ENCODE measurements at places on chromosomes 7 and 10.
A peak's percentile ranks its signal among the peaks of the same experiment; 100 is the strongest.

DNA sequence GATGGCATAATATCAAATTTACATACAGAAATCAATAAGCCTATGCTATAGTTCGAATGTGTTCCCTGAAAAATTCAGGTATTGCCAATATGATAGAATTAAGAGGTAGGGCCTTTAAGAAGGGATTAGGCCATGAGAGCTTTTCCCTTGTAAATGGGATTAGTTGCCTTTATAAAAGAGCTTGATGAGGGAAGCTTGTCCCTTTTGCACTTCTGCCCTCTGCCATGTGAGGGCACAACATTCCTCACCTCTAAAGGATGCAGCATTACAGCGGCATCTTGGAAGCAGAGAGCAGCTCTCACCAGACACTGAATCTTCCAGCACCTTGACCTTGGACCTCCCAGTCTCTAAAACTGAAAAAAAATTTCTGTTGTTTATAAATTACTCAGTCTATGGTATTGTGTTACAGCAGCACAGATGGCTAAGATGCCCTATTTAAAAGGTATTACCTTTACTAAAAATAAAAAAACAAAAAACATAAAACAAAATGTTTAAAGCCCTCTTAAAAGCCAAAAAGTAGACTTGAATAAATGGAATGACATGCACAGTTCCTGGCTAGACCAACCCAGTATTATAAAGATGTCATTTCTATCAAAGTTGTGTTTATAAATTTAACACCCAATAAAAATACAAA is 909.6 kb downstream of the REEP3 start:
- no peaks in the 10 kb centered on the region for H3K4me1 ChIP-seq
- no peaks in the 10 kb centered on the region for H3K27me3 ChIP-seq

GRCh38 chr7:38296059-38296857 is 22.8 kb upstream of the TARP start:
- no peak for DNase-seq
- H3K36me3 ChIP-seq: no peaks in the 10 kb centered on the region

- H3K36me3 ChIP-seq: no peaks in the 10 kb centered on the region
- H3K4me3 ChIP-seq: no peak overlapping the region
- no peak for DNase-seq
- H3K27me3 ChIP-seq: no peaks in the 10 kb centered on the region
These were observed 148.5 kb downstream of the WDR37 start for GRCh38 chr10:1204434-1205326.

DNA sequence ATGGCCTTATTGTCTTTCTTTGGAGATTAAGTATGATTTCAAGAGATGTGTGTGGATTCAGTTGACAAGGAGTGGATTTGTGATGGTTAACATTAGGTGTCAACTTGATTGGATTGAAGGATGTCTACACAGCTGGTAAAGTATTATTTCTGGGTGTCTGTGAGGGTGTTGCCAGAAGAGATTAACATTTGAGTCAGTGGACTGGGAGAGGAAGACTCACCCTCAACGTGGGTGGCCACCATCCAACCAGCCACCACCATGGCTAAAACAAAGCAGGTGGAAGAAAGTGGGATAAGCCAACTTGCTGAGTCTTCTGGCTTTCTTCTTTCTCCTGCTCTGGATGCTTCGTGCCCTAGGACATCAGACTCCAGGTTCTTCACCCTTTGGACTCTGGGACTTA is 76.1 kb downstream of the GPR37 start:
- H3K36me3 ChIP-seq: no peaks in the 10 kb centered on the region
- H3K4me3 ChIP-seq: no peak overlapping the region
- H3K4me1 ChIP-seq: no peaks in the 10 kb centered on the region
- no peak for DNase-seq
- H3K27me3 ChIP-seq: no peaks in the 10 kb centered on the region

- H3K27me3 ChIP-seq: no peaks in the 10 kb centered on the region
- no peaks in the 10 kb centered on the region for H3K4me1 ChIP-seq
- no peak overlapping the region for H3K27ac ChIP-seq
- no peaks in the 10 kb centered on the region for H3K36me3 ChIP-seq
- no peak for DNase-seq
These were observed 49.9 kb downstream of the DNAJC1 start for GRCh38 chr10:21953585-21954057.

- H3K4me3 ChIP-seq: no peak overlapping the region
- no peak for DNase-seq
- no peaks in the 10 kb centered on the region for H3K4me1 ChIP-seq
- no peaks in the 10 kb centered on the region for H3K27me3 ChIP-seq
- H3K36me3 ChIP-seq: no peaks in the 10 kb centered on the region
These were observed 10.3 kb upstream of the AGR3 start for GRCh38 chr7:16891874-16892643.

DNA sequence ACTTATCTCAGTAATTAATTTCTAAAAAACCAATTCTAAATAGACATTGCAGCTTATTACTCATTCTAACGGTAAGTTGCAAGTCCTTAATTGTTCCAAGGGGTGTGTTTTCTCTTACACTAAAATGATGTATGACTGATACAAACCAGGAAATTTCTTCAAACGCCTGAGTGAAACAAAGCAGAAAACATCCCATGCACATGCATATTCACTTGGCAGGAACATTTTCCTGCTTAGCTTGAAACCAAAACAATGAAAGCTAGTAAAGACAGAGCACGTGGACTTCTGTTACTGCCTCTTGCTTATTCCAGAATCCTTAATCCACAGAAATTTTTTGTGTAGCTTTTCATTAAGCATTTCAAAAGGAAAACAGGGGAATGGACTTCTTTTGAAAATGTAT is 187.7 kb downstream of the MTERF1 start:
- H3K4me1 ChIP-seq: peaks cover 5% of the 10 kb centered on the region
- no peaks in the 10 kb centered on the region for H3K36me3 ChIP-seq
- no peak for DNase-seq
- H3K27ac ChIP-seq: no peak overlapping the region

DNA sequence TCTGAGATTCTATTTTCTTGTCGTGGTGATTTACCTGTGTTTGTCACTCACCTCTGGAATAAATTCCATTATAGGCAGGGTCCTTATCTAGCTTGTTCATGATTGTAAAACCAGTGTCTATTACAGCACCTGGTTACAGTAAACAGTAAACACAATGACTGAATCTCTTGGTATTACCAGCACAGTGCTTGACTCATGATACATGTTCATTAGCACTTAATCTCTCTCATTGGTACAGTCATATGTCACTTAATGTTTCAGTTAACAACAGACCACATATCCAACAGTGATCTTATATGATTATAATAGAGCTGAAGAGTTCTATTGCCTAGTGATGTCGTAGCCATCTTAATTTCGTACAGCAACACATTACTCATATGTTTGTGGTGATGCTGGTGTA is 1.6 kb upstream of the TASOR2 start:
- no peak for DNase-seq
- H3K4me1 ChIP-seq: peaks cover 26% of the 10 kb centered on the region
- no peak overlapping the region for H3K4me3 ChIP-seq
- no peaks in the 10 kb centered on the region for H3K36me3 ChIP-seq
- H3K27me3 ChIP-seq: peaks cover 3% of the 10 kb centered on the region

DNA sequence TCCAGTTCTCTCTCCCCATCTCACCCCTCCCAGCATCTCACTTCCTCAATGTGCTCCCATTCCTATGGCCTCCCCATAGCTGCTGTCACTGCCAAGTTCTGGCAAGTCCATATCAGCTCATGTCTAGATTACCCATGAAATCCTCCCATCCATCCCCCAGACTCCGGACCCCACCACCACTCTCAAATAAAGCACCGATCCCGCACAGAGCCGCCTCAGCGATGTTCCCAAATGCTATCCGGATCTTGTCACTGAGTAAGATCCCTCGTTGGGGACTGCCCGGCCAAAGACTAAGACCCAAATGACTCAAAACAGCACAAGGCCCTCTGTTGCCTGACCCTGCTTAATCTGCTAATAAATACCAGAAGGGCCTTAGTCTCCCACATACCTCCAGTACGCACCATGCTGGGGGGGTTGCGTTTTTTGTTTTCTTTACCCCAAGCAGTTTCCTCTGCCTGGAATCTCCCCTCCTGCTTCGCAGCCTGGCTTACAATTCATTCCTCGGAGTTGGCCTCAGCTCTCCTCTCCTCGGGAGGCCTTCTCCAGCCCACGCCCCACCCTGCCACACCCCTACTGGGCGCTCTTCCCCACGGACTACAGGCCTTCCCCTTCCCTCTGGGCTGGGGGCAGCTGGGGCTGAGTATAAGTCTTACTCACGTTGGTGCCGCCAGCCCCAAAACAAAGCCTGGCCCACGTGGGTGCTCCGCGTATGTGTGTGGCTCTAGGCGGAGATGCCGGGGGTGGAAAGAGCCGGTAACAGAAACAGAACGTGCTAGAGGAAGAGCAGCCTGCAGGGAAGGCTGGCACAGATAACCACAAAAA is 1.8 kb upstream of the DUSP5 start:
- no peak overlapping the region for H3K27ac ChIP-seq
- peaks cover 25% of the 10 kb centered on the region for H3K4me1 ChIP-seq
- peak overlapping the region; percentile 89 for H3K4me3 ChIP-seq
- H3K36me3 ChIP-seq: no peaks in the 10 kb centered on the region

GRCh38 chr10:119831656-119832055 is 41.0 kb downstream of the MCMBP start:
- no peaks in the 10 kb centered on the region for H3K27me3 ChIP-seq
- H3K4me3 ChIP-seq: no peak overlapping the region
- H3K36me3 ChIP-seq: peaks cover 66% of the 10 kb centered on the region
- DNase-seq: no peak

- H3K4me1 ChIP-seq: no peaks in the 10 kb centered on the region
- DNase-seq: no peak
- H3K27me3 ChIP-seq: no peaks in the 10 kb centered on the region
- H3K36me3 ChIP-seq: peaks cover 61% of the 10 kb centered on the region
- no peak overlapping the region for H3K27ac ChIP-seq
- no peak overlapping the region for H3K4me3 ChIP-seq
These were observed 71.6 kb upstream of the GRID1 start for GRCh38 chr10:86438091-86438749.

DNA sequence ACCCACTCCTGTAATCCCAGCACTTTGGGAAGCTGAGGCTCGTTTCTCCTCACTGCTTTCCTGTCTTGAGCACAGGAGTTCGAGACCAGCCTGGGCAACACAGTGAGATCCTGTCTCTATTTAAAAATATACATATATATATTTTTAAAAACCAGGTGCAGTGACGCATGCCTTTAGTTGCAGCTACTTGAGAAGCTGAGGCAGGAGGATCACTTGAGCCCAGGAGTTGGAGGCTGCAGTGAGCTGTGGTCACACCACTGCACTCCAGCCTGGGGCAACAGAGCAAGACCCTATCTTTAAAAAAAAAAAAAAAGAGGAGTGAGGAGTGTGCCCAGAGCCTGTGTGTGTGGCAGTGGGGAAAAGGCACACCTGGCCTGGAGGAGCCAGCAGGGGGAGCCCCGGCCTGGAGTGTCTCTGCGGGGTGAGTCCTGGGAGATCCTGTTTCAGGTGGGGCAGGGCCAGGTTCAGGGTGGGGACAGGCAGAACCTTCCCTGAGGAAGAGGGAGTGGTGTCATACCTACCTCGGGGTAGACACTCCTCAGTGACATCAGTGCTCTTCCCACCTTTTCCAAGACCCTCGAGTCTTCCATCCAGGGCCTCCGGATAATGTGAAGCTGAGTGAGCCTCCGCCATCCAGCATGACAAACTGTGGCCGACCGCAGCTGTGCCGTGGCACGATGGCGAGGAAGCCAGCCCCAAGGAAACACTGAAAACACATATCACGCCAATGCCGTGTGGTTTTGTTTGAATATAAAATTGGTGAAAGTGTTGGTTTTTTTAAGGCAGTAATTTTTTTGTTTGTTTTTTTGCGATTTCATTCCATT is 9.0 kb upstream of the ARPC1B start:
- no peaks in the 10 kb centered on the region for H3K4me1 ChIP-seq
- no peak overlapping the region for H3K27ac ChIP-seq
- H3K4me3 ChIP-seq: no peak overlapping the region
- DNase-seq: no peak

DNA sequence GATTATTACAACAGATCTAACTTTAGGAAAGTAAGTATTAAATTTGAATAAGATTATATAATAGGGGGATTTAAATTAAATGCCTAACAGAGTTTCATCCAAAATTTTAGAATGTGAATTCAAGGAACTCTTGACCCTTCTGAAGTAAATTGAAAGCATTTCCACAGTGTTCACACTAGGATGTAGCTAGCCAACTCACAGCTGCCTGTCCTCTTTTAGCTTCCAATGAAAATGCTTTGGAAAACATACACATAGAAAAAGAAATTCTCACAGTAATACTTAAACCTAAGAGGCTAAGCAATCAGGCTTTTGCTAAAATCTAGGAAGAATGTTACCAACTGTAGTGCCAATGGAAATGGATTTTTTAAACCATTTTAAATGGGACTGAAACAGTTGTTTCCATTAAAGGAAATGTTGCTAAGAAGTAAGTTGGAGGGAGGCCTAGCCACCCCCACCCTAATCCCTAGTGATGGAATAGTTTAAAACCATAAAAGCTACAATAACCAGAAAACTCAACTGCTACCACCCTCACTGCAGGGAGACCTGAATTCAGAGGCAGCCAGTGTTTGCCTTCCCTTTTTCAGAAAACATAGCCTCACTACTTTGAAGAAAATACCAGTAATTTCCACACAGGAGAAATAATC is 58.3 kb downstream of the REEP3 start:
- DNase-seq: no peak
- H3K4me1 ChIP-seq: peaks cover 31% of the 10 kb centered on the region
- H3K36me3 ChIP-seq: no peaks in the 10 kb centered on the region
- H3K27ac ChIP-seq: peak overlapping the region; percentile 71

- H3K27ac ChIP-seq: no peak overlapping the region
- H3K27me3 ChIP-seq: no peaks in the 10 kb centered on the region
- no peaks in the 10 kb centered on the region for H3K36me3 ChIP-seq
- H3K4me1 ChIP-seq: no peaks in the 10 kb centered on the region
These were observed 42.5 kb upstream of the TMEM213 start for GRCh38 chr7:138755331-138755747.

GRCh38 chr10:106189292-106189691 is 975.2 kb downstream of the SORCS1 start:
- no peak overlapping the region for H3K4me3 ChIP-seq
- DNase-seq: no peak
- H3K27me3 ChIP-seq: no peaks in the 10 kb centered on the region
- H3K36me3 ChIP-seq: no peaks in the 10 kb centered on the region
- H3K27ac ChIP-seq: no peak overlapping the region
- H3K4me1 ChIP-seq: no peaks in the 10 kb centered on the region
